H1 (cell line): ENCODE measurements at places on chromosomes 5 and 9. TPM values are rescaled to one million over a fixed set of nuclear protein-coding genes. Genes with fewer than 3 reads are reported as not detected.

The SAXO1 gene
- 0.11 TPM in 2 replicates for polyA plus RNA-seq

The TYRP1 gene
- 0.15 and 0.16 TPM in 2 replicates for polyA plus RNA-seq

The MSX2 gene
- 0.24 and 0.30 TPM in 2 replicates for polyA plus RNA-seq

The QRFP gene
- not detected in 2 replicates for polyA plus RNA-seq

DNA sequence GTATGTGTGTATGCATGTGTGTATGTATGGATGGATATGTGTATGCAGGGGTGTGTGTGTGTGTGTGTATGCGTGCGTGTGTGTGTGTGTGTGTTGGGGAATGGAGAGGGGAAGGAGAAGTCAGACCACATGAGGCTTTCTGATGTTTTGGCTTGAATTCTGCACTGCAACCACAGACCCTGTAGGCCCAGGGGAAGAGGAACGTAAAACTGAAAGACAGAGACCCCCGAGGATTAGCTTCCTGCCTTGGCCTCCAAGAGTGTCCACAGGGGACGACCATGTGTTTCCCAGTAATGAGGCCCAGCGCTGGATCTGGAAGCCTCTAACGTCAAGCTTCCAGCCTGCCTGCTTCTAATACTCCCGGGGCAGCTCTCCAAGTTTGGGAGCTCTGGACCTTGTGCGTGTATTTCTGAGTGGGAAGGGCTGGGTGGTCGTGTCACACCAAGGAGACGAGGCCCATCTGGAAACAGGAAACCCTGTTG, 5.8 kb downstream of the DCANP1 start:
- peak; percentile 27 for DNase-seq

- DNase-seq = no peak
Observed at GRCh38 chr5:42586625-42587024, 163.4 kb downstream of the GHR start.

GRCh38 chr5:106755789-106756188, 914.9 kb downstream of the EFNA5 start:
- DNase-seq = no peak

The SLC4A9 gene
- 0.15 and 0.24 TPM in 2 replicates for polyA plus RNA-seq

DNA sequence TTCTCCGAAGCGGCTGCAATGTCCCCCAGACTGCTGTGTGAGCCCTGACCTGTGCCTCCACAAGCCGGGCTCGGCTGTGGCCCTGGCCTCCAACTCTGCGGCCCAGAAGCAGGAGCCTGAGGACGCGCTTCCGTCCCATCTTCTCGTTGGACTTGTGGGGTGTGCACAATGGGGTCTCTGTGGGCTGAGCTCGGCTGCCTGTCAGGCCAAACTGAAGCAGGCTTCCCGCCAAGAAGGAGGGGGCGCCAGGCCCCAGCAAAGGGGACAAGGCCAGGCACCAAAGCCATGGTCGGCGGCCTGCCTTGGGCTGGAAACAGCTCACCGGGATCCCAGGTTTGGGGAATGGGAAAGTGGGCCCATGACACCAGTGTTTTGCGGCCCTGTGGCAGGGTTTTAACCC, 4.1 kb downstream of the NOTCH1 start:
- no peak for DNase-seq

The GFPT2 gene
- polyA plus RNA-seq = 83.7 and 90.0 TPM in 2 replicates

GRCh38 chr5:71974165-71974564, 133.1 kb upstream of the MAP1B start:
- DNase-seq = no peak

The DIPK1B gene
- 64.8 and 78.8 TPM in 2 replicates for polyA plus RNA-seq

GRCh38 chr9:15882328-15882727, 329.5 kb downstream of the CCDC171 start:
- DNase-seq = no peak

- no peak for DNase-seq
Observed at GRCh38 chr9:103152473-103152872, 157.3 kb downstream of the CYLC2 start.

The ABO gene
- polyA plus RNA-seq = 0.03 and 0.19 TPM in 2 replicates

- no peak for DNase-seq
Observed at GRCh38 chr9:132694144-132694543, 23.9 kb downstream of the GTF3C4 start.

DNA sequence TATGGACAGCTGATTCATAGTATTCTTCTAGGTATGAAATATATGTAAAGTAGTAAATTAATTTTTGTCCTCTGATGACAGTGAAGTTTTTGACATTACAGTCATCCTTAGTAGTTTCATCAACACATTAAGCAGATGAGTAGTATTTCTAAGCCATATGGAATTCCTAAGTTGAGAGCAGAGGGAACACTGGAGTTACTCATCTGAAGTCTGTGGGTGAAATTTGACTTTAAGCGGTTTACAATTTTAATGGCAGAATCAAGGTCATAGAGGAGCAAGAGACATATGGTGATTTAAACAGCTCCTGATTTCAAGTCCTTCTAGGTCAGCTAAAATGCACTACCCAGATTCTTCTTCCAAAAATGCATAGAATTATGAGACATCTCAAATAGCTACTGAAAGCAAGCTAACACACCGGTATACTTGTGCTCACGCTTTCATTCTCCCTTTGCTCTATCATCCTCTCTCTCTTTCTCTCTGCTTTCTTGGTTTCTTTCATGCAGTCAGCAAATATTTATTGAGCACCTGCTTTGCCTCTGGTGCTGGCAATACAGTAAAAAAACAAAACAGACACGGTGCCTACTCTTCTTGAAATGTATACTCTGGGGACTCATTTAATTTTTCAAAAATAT, 235.9 kb downstream of the FER start:
- no peak for DNase-seq

- DNase-seq = no peak
Observed at GRCh38 chr5:141969783-141970771, 1.2 kb downstream of the RNF14 start.

DNA sequence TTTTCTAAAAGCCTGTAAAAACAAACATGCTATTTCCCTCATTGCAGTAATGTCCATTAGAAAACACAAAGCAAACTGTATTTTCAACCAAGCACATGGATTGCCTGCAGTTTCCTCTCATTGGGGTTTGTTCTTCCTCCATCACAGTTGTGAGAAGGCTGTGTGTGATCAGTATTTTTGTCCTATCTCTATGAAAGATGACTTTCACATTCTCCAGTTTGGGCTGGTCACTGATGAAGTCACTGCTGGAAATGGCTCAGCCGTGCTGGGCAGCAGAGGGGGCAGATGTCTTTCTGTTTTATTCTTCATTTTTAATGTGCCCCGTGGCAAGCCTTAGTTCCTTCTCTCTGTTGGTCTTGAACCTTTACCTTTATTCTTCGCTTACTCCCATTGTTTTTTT, 288.9 kb upstream of the MPDZ start:
- no peak for DNase-seq

DNA sequence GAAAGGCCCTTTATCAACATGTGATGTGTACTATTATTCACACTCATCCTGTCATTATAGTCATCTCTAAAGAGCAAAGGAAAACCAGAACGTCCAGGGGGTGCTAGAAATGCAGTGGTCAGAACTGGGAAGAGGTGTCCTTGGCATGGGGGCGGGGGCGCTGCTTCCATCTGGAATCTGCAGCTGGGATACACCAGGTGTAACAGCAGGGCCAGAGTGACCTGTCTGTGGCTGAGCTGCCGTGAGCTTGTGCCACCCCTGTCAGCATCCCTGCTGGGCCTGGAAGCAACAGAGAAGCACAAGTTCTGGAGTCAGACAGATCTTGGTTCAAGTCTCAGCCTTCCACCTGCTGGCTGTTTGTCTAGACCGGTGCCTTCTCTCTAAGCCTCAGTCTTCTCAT, 263.3 kb upstream of the MVB12B start:
- DNase-seq = no peak

The PDCD1LG2 gene
- not detected in 2 replicates for polyA plus RNA-seq

The FSD1L gene
- polyA plus RNA-seq = 0.46 and 0.91 TPM in 2 replicates

- no peak for DNase-seq
Observed at GRCh38 chr5:176188085-176188484, 50.1 kb upstream of the SIMC1 start.
